Testis (tissue), 5 donors: ENCODE measurements at places on chromosomes 16 and 17. TPM values are rescaled to one million over a fixed set of nuclear protein-coding genes. Genes with fewer than 3 reads are reported as not detected.
A peak's percentile ranks its signal among the peaks of the same experiment; 100 is the strongest.

GRCh38 chr17:9937241-9937761 is 32.2 kb upstream of the RCVRN start:
- peak; percentile 85 for DNase-seq

- DNase-seq, result no peak
Measured at GRCh38 chr16:87496447-87496801, 3.6 kb upstream of the ZCCHC14 start.

MYCBPAP gene
- 91.7 TPM for total RNA-seq

POLDIP2 gene
- total RNA-seq, result 143 TPM

BCL6B gene
- 3.5 TPM for total RNA-seq

DNA sequence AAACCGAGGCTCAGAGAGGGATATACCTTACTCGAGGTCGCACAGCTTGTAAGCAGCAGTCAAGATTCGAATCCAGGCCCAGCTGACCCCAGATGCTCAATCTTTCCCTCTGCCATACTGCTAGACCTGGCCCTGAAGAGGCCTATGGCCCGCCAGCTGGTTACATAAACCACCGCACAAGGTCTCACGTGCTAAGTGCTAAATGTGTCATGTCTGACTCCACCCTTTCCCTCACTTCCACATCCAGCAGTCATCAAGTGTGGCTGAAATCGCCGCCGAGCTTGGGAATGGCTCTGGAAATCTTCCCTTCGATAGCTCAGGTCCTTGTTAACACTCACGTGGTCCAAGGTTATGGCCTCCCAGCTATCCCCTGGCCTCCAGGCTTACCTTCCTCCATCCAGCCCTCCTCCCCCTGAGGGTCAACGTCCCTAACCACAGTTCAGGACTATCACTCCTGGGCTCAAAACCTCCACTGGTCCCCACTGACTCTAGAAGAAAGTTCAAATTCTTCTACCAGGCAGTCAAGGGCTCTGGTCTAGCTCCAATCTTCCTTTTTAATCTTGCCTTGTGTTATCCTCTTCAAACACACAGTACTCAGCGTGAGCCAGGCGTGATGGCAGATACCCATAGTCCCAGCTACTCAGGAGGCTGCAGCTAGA is 3.5 kb downstream of the ZBTB4 start:
- peak; percentile 52 for DNase-seq

DNA sequence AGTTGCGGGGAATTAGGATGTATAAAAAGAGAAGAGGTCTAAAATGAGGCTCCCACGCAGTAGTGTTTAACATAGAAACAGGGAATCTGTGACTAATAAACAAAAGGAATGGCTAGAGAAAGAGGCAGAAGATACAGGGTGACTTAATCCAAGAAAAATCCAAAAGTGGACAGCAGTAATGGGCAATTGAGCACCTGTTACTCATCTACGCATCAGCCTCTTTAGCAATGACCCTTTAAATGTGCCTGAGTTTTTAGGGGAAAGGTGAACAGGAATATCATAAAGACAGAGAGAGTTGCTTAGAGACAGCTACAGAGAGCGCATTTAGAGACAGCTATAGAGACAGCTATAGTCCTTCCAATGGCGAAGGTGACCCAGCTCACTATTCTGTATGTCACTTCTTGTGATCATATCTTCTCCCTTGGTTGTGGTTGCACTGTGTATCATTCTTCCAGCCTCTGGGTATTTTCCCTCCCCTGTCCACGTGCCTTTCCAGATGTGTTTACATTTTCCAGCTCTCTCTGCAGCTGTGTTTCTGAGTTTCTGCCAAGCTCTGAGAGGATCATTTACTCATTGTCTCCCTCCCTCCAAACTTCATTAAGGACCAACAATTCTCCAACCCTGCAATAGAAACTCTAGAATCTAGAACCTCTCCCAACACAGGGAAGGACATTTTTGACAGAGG is 61.5 kb downstream of the MYOCD start:
- DNase-seq, result no peak

ERBB2 gene
- total RNA-seq, result 40.0 TPM

GRCh38 chr16:19751478-19752385 is 33.7 kb downstream of the IQCK start:
- no peak for DNase-seq
